SK-MEL-5 (cell line): ENCODE measurements at places on chromosomes 11 and 22. TPM values are rescaled to one million over a fixed set of nuclear protein-coding genes. Genes with fewer than 3 reads are reported as not detected.

GRCh38 chr11:130023204-130023603 lies 20.6 kb upstream of the PRDM10 start:
- DNase-seq, result no peak

DNA sequence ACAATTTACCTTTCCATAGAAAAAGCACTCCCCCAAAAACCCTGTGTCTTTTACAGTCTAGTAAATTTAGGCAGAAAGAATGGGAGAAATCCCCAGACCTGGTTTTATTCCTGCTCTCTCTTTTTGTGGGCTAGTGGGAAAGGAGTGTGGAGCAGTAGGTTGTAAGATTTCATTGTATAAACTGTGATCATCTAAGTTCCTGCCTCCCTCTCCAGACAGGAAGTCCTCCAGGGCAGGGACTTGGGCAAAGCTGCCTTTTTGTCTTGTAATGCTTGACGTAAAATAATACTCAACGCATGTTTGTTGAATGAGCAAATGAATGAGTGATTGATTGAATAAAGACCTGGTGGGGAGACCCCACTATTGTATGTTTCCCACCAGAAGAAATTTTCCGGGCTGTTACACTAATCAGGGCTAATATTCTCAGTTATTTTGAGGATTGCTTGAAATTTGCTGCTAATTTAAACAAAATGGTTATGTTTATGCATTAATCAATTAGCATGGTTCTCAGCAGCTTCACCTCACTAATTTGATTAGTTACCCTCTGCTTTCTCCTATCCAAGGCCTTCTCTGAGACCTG lies 36.3 kb downstream of the CSNK2A3 start:
- peak; percentile 71 for DNase-seq

DNA sequence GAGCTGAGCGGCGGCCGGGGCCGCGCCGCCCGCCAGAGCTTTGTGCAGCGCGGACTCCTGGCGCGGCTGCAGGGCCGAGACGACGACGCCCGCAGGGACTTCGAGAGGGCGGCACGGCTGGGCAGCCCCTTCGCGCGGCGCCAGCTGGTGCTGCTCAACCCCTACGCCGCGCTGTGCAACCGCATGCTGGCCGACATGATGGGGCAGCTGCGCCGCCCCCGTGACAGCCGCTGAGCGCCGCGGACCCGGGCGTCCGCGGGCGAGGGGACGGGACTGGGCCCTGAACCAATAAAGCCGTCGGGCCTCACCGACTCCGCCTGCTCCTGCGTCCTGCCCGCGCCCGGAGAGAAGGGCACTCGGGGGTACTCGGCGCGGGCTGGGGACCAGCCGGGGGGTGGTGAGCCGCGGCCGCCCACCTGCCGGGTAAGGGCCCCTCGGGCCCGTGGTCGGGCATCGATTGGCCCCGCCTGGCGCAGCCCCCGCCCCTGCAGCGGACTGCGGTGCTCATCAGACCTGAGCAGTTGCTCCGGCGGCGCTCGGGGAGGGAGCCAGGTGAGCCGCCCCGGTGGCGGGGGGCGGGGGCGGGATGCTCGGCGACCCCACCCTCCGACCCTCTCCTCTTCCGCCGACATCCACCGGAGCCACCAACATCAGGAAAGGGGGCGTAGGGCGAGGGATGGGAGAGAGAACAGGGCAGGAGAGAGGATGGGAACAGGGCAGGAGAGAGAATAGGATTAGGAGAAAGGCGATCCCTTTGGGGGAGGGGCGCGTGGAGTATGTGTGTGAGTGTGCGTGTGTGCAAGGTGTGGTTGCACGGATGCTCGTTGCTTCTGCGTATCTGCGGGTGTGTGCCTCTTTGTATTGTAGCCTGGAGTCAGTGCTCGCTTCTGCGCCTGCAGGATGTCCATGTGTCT lies at the start of gene TMEM25:
TSS of gene TMEM25 (plus strand) at position 510 of the 914 bp plus-strand sequence. CDS start 610 bp downstream, outside the sequence.
- DNase-seq, result no peak

- DNase-seq, result no peak
Observed at GRCh38 chr11:97722065-97722464, 1298.7 kb upstream of the CNTN5 start.

Gene SLCO2B1
- total RNA-seq, result 0.13 TPM in 1 of 2 replicates, not detected in the other

GRCh38 chr11:117807482-117808327 lies 10.7 kb upstream of the DSCAML1 start:
- DNase-seq, result peak; percentile 62

DNA sequence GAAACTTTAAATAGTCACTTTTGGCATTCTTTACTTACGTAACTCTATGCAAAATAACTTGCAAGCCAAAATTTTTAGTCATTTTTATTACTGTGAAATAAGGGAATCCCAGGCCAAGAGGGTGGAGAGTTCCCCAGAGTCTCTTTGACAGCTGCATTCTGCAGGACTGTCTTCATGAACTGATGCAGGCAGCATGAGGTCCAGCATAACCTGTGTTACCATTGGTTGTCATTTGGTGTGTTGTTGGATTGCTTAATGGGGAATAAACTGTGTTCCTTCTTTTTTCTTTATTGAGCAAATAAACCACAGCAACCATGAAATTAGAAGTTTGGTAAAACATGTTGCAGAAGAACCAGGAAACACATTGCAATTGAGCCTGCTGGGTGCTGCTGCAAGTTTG lies 24.6 kb downstream of the MMP27 start:
- DNase-seq, result no peak

Gene E2F8
- 1.6 and 2.1 TPM in 2 replicates for total RNA-seq

DNA sequence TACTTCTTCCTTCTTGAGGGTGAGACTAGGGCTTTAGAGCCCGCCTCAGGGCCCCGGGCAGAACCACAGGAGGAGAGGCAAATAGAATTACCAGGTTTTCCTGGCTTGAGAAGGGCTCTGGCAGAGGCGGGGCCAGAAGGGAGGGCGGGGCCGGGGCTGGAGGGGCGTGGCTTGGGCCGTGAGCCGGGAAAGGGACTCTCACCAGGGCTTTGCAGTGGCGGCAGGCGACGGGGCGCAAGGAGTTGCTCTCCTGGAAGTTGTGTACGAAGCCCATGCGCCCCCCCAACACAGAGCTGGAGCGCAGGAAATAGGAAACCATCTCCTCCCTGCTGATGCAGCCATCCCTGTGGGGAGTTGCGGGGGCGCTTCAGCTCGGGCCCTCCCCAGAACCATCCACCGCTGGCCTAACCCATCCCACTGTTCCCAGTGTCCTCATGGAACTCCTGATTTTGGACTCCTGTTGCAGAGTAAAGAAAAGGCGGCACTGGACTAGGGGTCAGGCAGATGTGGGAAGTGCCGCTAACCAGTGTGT lies 6.9 kb upstream of the NRXN2 start:
- no peak for DNase-seq

- peak; percentile 59 for DNase-seq
Observed at GRCh38 chr22:50530877-50531545, 1.2 kb upstream of the TYMP start.

GRCh38 chr11:70741085-70741484 lies 342.8 kb downstream of the CTTN start:
- DNase-seq, result no peak
